GM23338 (cell line): ENCODE measurements at places on chromosomes 2 and 18. TPM values are rescaled to one million over a fixed set of nuclear protein-coding genes. Genes with fewer than 3 reads are reported as not detected.

GRCh38 chr2:63737081-63737751, 104.5 kb upstream of the UGP2 start:
- no peaks in the 10 kb centered on the region for H3K36me3 ChIP-seq
- no peak overlapping the region for H3K27ac ChIP-seq
- H3K4me1 ChIP-seq: 0 out of 2 replicates have a peak, but pooled peaks cover 3% of the 10 kb centered on the region
- H3K27me3 ChIP-seq: no peaks in the 10 kb centered on the region

SCN3A gene
- 0.66 TPM in 1 of 2 replicates, not detected in the other for total RNA-seq

DNA sequence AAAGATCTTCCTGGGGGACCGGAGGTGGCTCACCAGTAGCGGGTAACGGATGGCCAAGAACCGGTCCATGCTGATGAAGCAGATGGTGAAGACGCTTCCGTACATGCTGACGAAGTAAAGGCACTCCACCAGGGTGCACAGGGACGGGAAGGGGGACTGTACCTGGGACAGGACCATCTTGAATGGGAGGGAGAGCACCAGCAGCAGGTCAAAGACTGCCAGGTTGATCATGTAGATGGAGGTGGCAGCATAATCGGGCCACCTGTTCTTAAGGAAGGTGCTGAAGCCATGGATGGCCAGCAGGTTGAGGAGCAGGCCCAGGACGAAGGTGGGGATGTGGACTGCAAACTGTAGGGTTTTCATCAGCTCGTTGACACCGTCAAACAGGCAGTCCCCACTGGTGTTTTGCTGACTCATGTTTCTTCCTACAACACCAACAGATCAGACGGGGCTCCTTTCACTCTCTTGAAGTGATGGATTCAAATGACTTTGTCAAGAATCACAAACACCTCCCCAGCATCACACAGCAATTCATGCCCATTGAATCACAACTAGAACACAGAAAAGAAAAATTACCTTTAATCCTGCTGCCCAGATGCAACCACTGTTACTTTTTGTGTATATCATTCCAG, 14.4 kb downstream of the GPR55 start:
- DNase-seq: no peak
- no peaks in the 10 kb centered on the region for H3K36me3 ChIP-seq
- no peak overlapping the region for H3K27ac ChIP-seq

DNA sequence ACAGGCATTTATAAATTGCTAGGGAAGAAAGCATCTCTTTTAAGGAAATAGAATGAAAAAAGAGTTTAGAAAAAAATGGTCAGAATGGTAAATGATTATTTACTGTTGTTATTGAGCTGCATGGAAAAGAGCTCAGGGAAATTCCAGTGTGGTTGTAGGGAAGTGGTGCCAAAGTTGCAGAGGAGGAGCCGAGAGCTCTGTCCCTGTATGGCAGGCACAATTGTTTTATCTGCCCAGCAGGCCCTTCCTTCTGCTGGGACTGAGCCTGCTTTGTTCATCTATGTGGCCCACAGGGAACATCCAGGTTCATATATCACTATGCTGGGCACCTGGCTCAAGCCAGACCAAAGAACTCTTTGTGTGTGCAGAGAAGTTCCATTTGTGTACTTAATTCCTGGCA, 80.8 kb upstream of the AGAP1 start:
- H3K27me3 ChIP-seq: no peaks in the 10 kb centered on the region
- H3K27ac ChIP-seq: no peak overlapping the region
- H3K36me3 ChIP-seq: no peaks in the 10 kb centered on the region
- H3K4me1 ChIP-seq: no peaks in the 10 kb centered on the region
- no peak overlapping the region for H3K4me3 ChIP-seq
- no peak for DNase-seq

- no peak overlapping the region for H3K4me3 ChIP-seq
- no peaks in the 10 kb centered on the region for H3K27me3 ChIP-seq
- H3K36me3 ChIP-seq: peaks cover 5% of the 10 kb centered on the region; the same call in 1 of the 2 replicates
- H3K4me1 ChIP-seq: no peaks in the 10 kb centered on the region
- no peak for DNase-seq
These were observed 383.9 kb upstream of the HS6ST1 start for GRCh38 chr2:128702616-128703015.

SF3B6 gene
- total RNA-seq: 140 and 172 TPM in 2 replicates

DNA sequence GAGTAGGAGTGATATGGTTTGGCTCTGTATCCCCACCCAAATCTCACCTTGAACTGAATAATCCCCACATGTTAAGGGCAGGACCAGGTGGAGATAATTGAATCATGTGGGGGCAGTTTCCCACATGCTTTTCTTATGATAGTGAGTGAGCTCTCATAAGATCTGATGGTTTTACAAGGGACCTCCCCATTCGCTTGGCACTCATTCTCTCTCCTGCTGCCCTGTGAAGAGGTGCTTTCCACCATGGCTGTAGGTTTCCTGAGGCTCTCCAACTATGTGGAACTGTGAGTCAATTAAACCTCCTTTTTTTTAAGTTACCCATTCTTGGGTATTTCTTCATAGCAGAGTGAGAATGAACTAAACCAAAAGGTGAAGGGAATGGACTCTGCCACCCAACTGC, 207.5 kb downstream of the LOXHD1 start:
- no peak overlapping the region for H3K4me3 ChIP-seq
- H3K4me1 ChIP-seq: peaks cover 12% of the 10 kb centered on the region
- H3K36me3 ChIP-seq: no peaks in the 10 kb centered on the region
- H3K27ac ChIP-seq: no peak overlapping the region

DNA sequence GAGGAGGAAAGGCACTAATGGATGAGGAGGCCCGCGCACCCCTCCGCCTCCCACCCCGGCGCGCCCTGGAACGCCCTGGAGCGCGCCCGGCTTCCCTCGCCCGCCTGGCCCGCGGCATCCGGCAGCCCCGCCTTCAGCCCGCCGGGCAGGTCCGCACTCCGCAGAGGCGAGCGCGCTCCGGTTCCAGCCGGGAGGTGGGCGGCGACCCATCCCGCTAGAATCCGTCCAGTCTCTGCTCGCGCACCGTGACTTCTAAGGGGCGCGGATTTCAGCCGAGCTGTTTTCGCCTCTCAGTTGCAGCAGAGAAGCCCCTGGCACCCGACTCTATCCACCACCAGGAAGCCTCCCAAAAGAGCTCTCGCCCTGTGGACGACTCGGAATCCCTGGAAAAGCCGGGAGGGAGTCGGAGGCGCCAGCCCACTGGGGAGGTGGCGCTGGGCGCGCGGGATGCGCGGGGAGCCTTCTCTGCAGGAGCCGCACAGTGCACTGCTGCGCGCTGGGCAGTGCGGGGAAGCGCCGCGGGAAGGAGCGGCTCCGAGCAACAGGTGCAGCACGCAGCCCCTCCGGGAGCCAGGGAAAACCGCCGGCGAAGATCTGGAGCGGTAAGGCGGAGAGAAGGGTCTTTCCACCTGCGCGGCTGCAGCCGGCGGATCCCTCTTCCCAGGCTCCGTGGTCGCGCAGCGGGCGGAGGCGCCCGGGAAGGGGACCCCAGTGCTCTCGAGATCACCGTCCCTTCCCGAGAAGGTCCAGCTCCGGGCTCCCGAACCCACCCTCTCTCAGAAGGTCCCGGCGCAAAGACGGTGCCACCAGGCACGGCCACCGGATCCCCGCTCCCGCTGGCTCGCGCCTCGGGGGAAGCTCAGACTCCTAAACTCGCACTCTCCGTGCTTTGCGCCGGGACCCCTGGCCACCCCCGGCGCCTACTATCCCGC, at the start of gene GALR1:
TSS of gene GALR1 (plus strand) at position 280 of the 932 bp plus-strand sequence. CDS start 701 bp downstream, outside the sequence.
- peak; percentile 72 for DNase-seq
- H3K4me3 ChIP-seq: peak within 1 kb of the TSS; percentile 91
- H3K27ac ChIP-seq: no peak within 1 kb of the TSS
- H3K27me3 ChIP-seq: peaks cover 73% of the 10 kb centered on the region
- H3K4me1 ChIP-seq: peaks cover 28% of the 10 kb centered on the region
- peaks cover 9% of the 10 kb centered on the region; the same call in 1 of the 2 replicates for H3K36me3 ChIP-seq

DNA sequence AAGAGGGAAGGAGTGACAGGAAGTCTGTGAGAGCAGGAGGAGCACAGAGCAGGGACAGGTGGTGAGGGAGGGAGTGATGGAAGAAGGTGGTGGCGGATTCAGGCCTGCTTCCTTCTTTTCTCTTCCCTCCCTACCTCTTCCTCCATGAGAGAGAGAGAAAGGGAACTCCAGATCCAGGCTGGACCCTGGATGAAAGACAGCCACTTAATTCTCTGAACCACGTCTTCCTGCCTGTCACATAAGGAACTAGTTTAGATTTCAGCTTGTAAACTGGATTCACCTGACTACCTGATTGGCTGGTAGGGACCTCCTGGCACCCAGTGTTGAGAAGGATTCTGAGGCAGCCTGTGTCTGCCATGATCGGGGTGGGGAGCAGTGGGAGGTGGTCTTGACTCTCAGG, 48.9 kb downstream of the PAX8 start:
- H3K4me1 ChIP-seq: peaks cover 8% of the 10 kb centered on the region; the same call in 1 of the 2 replicates
- H3K27me3 ChIP-seq: no peaks in the 10 kb centered on the region
- no peak for DNase-seq
- H3K4me3 ChIP-seq: no peak overlapping the region
- no peaks in the 10 kb centered on the region for H3K36me3 ChIP-seq

GRCh38 chr2:177114712-177115111, 97.9 kb upstream of the HNRNPA3 start:
- DNase-seq: no peak
- H3K4me1 ChIP-seq: no peaks in the 10 kb centered on the region
- H3K36me3 ChIP-seq: no peaks in the 10 kb centered on the region
- H3K4me3 ChIP-seq: no peak overlapping the region
- H3K27ac ChIP-seq: no peak overlapping the region

DNA sequence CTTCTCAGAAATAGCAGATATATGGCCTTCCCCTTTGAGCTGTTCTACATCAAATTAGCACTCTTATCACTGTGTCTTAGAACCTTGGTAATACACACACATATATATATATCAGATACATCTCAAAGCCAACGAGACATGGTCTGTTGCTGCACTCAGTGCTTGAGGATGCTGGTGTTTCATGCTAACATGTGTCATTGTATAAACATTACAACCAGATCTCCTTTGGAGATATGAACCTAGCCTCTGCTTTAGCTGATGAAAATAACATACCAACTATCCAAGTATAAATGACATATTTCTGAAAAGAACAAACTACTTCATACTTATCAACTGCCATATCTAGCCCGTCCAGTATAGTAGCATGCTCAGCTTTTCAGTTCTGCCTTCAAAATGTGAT, 226.7 kb upstream of the HNRNPA3 start:
- no peaks in the 10 kb centered on the region for H3K27me3 ChIP-seq
- H3K4me3 ChIP-seq: no peak overlapping the region
- no peaks in the 10 kb centered on the region for H3K36me3 ChIP-seq
- DNase-seq: no peak

UGT1A4 gene
- not detected in 2 replicates for total RNA-seq

GRCh38 chr2:105848367-105848766, 103.7 kb downstream of the NCK2 start:
- DNase-seq: no peak
- H3K4me1 ChIP-seq: peaks cover 9% of the 10 kb centered on the region
- H3K27me3 ChIP-seq: no peaks in the 10 kb centered on the region

DNA sequence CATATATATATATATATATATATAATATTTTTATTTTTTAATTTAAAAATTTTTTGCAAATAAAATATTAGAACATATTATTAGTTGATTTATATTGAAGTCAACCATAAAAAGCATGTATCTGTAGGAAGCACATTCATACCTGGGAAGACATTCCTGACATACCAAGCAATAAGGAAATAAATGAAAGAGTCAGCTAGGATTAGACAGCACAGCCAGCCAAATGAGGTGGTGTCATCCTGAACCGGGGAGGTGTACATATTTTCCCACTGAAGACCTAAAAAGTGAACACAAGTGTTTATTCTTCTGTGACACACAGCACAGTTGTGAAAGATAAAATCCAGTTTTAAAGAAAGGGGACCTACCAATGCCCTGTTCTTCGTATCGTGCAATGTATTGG, 149.2 kb downstream of the ABCA12 start:
- H3K4me3 ChIP-seq: no peak overlapping the region
- H3K4me1 ChIP-seq: no peaks in the 10 kb centered on the region
- no peaks in the 10 kb centered on the region for H3K36me3 ChIP-seq
- DNase-seq: no peak
- no peaks in the 10 kb centered on the region for H3K27me3 ChIP-seq

DNA sequence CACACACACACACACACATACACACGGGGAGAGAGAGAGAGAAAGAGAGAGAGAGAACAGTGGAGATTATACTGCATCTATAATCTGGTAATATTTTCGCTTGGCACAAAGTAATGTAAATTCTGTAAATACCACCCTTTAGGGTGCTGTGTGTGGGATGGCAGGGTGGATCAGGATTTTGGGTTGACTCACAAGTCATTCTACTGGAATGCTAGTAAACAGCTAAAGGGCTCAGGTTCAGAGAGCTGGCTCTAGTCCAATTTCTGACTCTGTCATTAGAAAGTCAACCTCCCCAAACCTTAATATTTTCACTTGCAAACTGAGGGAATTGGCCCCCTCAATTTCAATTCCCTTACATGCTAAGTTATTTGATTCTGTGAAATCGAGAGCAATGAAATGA, 308.3 kb downstream of the TSN start:
- no peak overlapping the region for H3K4me3 ChIP-seq
- H3K36me3 ChIP-seq: no peaks in the 10 kb centered on the region
- DNase-seq: no peak
- no peaks in the 10 kb centered on the region for H3K27me3 ChIP-seq
- H3K27ac ChIP-seq: no peak overlapping the region

IL1RL2 gene
- total RNA-seq: not detected in 2 replicates

- no peaks in the 10 kb centered on the region for H3K4me1 ChIP-seq
- no peak for DNase-seq
- H3K27ac ChIP-seq: no peak overlapping the region
- H3K4me3 ChIP-seq: no peak overlapping the region
- H3K36me3 ChIP-seq: no peaks in the 10 kb centered on the region
These were observed 79.0 kb upstream of the TRIB2 start for GRCh38 chr2:12637754-12638153.

DNA sequence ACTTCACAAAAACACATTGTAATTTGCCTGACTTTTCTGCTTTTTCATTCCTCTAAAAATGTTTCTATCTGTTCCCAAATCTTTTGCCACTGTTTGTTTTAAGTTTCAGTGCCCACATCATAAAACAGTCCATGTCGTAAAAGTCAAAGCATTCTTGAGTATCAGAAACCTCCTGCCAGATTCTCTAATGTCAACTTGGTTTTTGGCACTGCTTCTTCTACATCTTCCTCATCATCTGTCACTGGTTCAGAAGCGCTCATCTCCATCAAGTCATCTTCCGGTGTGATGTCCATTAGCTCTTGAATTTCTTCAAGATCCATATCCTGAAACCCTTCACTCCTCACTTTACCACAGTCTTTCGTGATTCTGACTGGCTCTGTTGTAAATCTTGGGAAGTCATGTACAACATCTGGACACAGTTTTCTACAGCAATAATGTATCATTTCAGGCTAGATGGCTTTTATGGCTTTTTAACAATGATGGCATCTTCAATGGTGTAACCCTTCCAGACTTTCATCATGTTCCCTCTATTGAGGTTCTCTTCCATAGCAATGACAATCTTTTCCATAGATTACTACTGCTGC, 19.6 kb downstream of the CUL3 start:
- H3K27ac ChIP-seq: no peak overlapping the region
- peaks cover 16% of the 10 kb centered on the region for H3K4me1 ChIP-seq
- no peaks in the 10 kb centered on the region for H3K27me3 ChIP-seq
- H3K36me3 ChIP-seq: no peaks in the 10 kb centered on the region

GRCh38 chr2:263774-264492, at the start of gene SH3YL1:
Gene SH3YL1, minus strand, starts transcription at chr2:264032. Its CDS starts 48 bp downstream, at chr2:263984.
- H3K4me1 ChIP-seq: peaks cover 32% of the 10 kb centered on the region
- H3K27me3 ChIP-seq: peaks cover 12% of the 10 kb centered on the region
- no peaks in the 10 kb centered on the region for H3K36me3 ChIP-seq
- peak; percentile 65 for DNase-seq
- peak within 1 kb of the TSS; percentile 86 for H3K4me3 ChIP-seq

KCNIP3 gene
- total RNA-seq: 0.83 and 2.6 TPM in 2 replicates
